HEK293T (cell line): ENCODE measurements at places on chromosomes 2 and 18.

DNA sequence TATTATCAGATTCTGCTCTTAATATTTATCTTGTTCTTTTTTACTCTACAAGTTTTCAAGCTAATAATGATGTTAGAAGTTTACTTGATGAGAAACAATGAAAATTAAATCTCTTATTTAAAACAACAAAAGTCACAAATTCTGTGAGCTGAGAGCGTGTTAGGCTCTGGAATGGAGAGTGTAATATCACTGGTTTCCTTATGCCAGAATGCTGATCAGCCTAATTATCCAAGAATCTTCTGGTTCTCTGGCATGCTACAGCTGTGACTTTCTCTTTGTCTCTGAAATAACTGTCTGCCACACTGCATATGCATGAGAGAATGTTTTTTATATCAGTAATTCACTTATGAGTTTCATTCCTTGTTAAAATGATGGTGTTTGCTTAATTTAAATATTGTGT, 236.7 kb downstream of the PARD3B start:
- DNase-seq, result no peak

DNA sequence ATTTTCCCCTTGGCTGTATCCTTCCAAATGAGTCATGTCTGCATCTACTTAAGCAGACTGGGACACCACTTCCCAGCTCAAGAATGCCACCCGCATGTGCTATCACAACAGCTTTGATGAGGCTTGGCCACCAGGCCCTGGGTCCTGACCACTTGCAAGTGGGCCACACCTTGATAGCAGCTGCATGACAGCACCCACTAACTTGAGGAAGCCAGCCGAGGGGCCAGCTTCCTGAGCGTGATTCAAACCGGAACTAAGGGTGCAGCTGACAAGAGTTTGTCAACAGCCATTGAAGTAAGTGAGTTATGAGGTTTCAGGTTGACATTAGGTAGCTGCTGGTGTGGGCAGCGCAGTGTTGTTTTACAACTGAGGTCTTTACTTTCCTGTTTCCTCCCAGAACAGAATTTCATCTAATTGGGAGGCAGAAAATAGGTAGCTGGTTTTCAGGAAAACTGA, 54.4 kb downstream of the EPHA4 start:
- no peak for DNase-seq

DNA sequence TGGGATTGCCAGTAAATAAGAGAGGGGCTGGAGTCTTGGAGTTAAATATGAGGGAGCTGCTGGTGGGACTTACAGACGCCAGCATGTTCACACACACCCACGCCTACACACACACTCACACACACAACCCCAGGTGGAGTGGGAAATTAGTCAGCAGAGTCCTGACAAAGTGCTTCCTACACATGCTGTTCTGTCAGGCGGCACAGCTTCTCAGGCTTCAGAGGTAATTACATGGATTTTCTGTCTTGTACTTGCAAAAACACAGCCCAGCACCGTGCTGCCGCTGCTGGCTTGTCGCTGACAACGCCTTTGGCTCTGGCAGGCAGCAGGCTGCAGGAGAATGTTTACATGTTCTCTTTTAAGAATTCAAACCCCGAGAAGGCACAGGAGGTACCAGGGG, 1186.3 kb upstream of the CELF4 start:
- DNase-seq, result no peak

DNA sequence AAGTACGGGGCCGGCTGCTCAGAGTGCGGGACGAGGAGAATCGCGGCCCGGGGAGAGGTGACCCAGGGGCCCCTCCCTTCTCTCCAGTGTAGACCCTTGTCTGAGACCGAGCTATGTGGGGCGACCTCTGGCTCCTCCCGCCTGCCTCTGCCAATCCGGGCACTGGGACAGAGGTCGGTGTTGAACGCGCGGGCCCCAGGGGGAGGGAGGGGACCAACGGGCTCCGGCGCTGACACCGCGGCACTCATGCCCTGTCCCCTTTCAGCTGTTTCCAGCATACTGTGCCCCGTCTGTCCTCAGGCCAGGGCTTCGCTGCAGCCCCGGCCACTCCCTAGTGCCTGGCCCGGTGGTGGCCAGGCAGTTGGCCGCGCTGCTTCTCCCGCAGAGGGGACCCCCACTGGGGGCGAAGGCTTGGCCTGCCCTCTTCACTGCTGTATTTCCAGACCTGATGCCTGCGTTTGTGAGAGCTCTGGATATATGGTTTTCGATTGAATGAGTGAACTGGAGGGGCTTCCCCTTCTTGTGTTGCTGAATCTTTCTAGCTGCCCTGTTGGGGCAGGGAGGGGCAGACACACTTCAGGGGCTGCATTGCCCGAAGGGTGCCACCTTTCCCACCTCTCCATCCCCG, 809 bp downstream of the DBI start:
- peak; percentile 59 for DNase-seq

DNA sequence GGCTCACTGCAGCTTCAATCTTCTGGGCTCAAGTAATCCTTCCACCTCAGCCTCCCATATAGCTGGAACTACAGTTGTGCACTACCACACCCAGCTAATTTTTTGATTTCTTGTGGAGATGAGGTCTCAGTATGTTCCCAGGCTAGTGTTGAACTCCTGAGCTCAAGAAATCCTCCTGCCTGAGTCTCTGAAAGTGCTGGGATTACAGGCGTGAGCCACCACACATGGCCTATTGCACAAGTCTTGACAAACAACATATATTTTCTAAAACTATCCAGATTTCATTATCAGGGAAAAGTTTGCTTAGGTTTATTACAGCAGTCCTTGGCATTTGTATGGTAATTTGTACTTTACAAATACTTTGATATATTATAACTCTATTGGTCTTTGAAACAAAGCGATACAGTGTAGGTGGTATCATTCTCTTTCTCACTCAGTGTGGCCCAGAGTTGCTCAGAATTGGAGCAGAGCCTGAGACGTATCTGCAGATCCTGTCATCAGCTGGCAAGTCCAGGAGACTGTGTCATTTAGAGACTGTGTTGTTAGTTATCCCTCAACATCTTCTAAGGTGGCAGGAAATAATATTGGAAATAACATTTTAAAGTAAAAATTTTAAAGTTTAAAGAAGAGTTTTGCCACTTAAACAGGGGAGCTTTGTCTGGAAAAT, 41.4 kb downstream of the PDK1 start:
- DNase-seq, result no peak

DNA sequence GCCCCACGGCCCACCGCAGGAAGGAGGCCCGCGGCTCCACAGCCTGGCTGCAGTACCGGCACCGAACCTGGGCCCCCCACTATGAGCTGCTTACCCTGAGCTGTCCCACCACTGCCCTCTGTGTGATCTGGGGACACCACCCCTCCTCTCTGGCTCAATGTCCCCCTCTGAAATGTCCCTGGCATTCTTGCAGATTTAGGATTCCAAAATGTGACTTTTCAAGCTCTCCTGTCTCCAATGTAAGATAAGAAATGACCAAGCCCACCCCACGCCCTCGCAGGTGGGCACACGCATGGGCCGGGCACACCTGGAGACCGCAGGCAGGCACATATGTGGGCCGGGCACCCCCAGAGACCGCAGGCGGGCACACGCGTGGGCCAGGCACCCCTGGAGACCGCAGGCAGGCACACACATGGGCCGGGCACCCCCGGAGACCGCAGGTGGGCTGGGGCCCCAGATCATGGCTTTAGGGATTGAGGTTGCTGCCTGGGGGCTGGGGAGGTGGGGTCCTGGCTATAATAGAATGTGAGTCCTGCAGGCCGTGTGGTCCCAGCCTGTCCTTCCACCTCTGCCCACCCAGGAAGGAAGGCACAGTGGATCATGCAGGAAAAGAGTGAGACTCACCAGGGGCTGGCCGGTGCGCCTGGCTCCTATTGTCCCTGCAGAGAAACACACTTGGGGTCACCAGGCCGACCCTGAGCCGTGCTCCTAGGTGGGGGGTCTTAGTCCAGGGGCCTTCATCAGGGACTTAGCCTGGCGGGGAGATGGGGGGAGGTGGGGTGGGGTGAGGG, 7.2 kb downstream of the PDCD1 start:
- no peak for DNase-seq

- no peak for DNase-seq
These were observed 262.7 kb upstream of the FSIP2 start for GRCh38 chr2:185475914-185476313.

DNA sequence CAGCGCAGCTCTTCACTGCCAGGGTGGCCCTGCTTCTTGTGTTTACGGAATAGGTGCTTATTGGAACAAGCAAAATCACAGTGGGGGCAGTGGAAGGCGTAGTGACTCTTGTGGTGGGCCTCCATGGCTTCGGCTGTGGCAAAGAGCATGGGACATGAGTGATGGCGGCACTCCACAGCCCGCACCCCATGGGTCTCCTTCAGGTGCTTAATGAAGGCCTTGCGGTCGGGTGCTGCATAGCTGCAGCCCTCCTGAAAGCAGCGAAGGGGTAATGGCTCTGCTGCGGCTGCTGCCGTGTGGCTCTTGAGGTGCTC, 10.7 kb downstream of the ZNF142 start:
- no peak for DNase-seq

- no peak for DNase-seq
These were observed 262.0 kb downstream of the CAMKMT start for GRCh38 chr2:44623622-44624351.

- no peak for DNase-seq
These were observed 3.7 kb downstream of the DGUOK start for GRCh38 chr2:73930386-73930785.

DNA sequence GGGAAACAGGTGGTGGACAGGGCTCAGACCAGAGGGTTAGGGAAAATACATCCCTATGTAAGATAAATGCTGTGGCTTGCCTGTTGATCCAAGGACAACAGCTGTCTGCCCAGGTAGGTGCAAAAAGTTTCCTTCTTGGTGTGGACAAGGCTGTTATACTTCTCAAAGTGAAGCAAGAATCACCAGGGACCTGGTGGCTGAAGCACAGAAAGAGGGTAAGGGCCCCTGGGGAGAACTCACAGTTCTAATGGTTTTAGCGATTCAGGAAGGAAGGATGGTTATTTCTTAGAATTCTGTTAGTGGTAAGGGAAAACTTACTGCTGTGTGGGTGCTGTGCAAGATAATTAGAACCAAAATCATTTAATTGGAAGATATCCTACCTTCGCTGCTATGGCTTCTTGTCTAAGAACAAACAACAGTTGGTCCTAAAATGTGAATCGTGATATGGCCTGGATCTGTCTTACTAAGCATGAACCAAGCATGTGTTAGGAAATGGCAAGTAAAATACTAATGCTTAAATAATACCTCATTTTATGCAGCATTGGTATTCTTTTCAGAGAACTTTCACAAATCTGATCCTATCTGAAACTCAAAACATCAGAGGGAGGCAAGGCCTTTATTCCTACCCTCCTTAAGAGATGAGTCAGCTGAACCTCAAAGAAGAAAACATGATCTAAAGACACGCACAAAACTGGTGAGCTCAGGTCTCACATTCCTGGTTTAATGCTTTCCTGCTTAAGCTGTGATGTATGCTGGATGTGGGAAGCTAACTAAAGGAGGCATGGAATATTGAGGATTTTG, 159.2 kb upstream of the THUMPD2 start:
- no peak for DNase-seq

DNA sequence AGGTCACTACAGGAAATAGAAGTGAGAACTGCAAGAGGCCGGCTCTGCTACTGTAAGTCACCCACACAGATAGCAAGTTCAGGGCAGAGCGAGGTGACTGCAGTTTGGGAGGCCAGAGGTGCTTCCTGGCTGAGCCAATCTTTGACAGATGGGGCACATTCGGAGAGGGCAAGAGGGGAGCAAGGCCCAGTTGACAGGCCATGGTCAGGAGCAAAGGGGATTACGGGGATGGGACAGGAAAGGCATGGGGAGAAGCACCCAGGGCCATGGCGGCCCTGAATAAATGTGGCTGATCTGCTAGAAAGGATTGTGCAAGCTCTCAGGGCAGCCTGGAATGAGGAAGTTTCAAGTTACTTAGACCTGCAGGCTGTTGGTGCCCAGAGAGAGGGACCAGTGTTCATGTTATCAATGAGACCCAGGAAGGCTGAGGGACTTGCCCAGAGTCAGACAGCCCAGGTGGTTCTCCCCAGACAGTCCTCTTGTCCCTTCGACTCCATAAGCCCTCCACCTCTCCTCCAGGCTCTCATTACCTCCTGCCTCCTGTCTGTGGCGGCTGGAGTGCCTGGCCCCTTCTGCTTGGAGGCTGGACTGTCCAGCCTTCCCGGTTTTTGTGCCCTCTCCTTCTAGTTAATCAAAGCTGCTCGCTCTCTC, 123.3 kb downstream of the CTIF start:
- no peak for DNase-seq

GRCh38 chr2:235494716-235495372, 1.0 kb downstream of the AGAP1 start:
- DNase-seq, result no peak

- no peak for DNase-seq
These were observed 158.2 kb downstream of the ZEB2 start for GRCh38 chr2:144361742-144362141.

DNA sequence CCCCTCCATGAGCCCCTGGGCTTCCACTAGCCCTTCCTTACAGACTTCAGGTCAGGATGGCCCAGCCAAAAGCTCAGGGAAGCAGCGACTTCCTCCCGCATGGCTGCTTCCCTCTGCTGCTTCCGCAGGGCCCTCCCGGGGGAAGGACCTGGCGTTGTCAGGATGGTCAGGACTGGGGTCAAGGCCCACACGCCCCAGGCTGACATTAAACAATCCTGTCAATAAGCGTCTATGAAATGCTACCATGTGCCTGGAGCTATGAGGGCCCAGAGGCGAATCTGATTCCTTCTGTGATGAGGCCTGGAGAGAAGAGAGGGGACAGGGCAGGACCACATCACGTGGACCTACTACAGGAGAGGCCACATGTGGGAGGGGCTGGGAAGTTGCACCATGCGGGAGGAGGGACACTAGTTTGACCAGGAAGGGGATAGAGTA, 17.3 kb downstream of the CYS1 start:
- DNase-seq, result no peak

DNA sequence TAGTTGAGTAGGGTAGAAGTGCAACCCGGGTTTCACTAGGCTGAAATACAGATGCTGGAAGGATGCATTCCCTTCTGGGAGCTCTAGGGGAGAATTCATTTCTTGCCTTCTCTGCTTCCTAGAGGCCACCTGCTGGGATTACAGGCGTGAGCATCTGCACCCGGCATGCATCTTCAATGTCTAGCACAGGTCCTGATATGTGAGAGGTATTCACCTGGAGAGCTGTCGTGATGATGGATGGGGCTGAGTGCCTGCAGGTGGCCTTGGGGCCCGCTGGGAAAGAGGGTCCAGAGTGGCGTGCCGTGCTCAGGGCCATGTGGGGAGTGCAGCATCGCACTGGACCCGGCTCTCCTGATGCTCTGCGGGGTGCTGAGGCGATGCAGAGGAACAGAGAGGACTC, 6.6 kb upstream of the NTSR2 start:
- DNase-seq, result no peak

DNA sequence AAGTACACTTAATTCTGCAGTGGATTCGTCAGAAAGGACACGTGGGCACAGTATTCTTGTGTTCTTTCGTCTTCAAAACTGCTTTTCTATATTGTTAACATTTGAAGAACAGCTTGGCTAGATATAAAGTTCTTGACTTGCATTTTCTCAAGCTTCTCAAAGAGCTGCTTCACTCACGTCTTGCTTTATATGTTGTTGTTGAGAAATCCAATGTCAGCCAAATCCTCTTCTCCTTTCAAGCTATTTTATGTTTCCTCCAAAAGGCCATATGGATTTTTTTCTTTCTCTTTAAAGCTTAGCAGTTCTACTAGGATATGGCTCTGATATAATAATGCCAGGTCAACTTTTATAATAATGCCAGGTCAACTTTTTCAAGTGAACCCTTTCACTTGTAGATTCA, 65.5 kb upstream of the CYP1B1 start:
- no peak for DNase-seq
